Left ventricle myocardium inferior (tissue), 1 donor: ENCODE measurements at places on chromosomes 5 and 9.

GRCh38 chr5:150299571-150300327, 3.0 kb downstream of the ARSI start:
- no peak for DNase-seq
- H3K4me1 ChIP-seq = peaks cover 29% of the 10 kb centered on the region
- peaks cover 47% of the 10 kb centered on the region for H3K27me3 ChIP-seq

GRCh38 chr5:81994679-81995078, 22.9 kb downstream of the ATG10 start:
- no peaks in the 10 kb centered on the region for H3K4me1 ChIP-seq
- no peak for DNase-seq
- H3K4me3 ChIP-seq = no peak overlapping the region
- H3K27me3 ChIP-seq = no peaks in the 10 kb centered on the region
- H3K27ac ChIP-seq = no peak overlapping the region

GRCh38 chr9:137771580-137771979, 106.0 kb upstream of the CACNA1B start:
- H3K4me1 ChIP-seq = no peaks in the 10 kb centered on the region
- no peak overlapping the region for H3K4me3 ChIP-seq
- H3K27ac ChIP-seq = no peak overlapping the region
- no peak for DNase-seq
- H3K27me3 ChIP-seq = no peaks in the 10 kb centered on the region
- peaks cover 75% of the 10 kb centered on the region for H3K36me3 ChIP-seq

GRCh38 chr5:109006129-109006528, 258.4 kb downstream of the FER start:
- no peak overlapping the region for H3K4me3 ChIP-seq
- no peak for DNase-seq
- no peaks in the 10 kb centered on the region for H3K36me3 ChIP-seq
- H3K27ac ChIP-seq = no peak overlapping the region
- H3K27me3 ChIP-seq = no peaks in the 10 kb centered on the region
- no peaks in the 10 kb centered on the region for H3K4me1 ChIP-seq

- no peak overlapping the region for H3K4me3 ChIP-seq
- DNase-seq = no peak
- peaks cover 40% of the 10 kb centered on the region for H3K4me1 ChIP-seq
- no peaks in the 10 kb centered on the region for H3K27me3 ChIP-seq
- peaks cover 6% of the 10 kb centered on the region for H3K36me3 ChIP-seq
Observed at GRCh38 chr9:133377721-133378216, 1.6 kb downstream of the STKLD1 start.

DNA sequence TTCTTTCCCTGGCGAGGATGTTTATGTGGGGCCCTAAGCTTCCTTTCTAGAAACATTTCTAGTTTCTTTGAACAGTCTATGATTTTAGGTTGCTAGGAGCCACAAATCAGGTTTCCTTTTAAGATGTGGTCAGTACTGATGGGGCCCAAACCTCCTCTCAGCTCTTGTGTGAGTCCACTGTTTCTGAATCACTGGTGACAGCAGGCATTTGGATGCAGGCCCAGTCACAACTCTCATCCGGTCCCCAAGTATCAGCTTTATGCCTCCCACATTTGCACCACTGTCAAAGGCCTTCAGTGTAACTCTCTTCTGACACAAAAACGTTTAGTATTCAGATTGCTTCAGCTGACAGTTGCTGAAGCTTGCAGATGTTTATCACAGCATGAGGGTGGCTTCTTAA, 7.8 kb downstream of the DMRT2 start:
- H3K27ac ChIP-seq = no peak overlapping the region
- DNase-seq = no peak
- no peaks in the 10 kb centered on the region for H3K36me3 ChIP-seq
- no peak overlapping the region for H3K4me3 ChIP-seq

DNA sequence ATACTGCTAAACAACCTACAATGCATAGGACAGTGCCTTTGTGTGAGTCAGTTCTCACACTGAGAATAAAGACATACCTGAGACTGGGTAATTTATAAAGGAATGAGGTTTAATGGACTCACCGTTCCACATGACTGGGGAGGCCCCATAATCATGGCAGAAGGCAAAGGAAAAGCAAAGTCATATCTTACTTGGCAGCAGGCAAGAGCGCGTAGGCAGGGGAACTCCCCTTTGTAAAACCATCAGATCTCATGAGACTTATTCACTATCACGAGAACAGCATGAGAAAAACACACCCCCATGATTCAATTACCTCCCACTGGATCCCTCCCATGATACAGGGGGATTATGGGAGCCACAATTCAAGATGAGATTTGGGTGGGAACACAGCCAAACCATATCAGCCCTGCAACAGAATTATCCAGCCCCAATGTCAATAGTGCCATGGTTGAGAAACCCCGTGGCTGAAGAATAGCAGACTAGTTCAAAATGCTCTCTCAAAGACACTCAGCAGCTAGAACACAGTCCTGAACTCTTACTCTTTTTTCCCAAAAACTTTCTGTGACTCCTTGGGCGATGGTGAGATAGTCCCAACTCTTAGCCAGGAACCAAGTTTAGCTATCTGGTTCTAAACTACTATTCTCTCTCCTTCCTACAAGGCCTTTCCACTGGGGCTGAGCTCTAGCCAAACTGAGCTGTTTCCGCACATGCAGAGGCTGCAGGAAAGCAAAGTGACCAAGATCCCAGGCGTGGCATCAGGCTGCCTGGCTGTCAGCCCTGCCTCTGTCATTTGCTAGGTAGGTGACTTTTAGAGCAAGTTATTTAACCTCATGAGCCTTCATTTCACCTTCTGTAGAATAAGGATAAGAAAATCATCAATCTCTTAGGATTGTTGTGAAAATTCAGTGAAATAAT, 21.7 kb downstream of the FAT2 start:
- H3K27me3 ChIP-seq = no peaks in the 10 kb centered on the region
- no peaks in the 10 kb centered on the region for H3K36me3 ChIP-seq
- H3K27ac ChIP-seq = no peak overlapping the region
- H3K4me3 ChIP-seq = no peak overlapping the region
- H3K4me1 ChIP-seq = peaks cover 14% of the 10 kb centered on the region
- DNase-seq = no peak

DNA sequence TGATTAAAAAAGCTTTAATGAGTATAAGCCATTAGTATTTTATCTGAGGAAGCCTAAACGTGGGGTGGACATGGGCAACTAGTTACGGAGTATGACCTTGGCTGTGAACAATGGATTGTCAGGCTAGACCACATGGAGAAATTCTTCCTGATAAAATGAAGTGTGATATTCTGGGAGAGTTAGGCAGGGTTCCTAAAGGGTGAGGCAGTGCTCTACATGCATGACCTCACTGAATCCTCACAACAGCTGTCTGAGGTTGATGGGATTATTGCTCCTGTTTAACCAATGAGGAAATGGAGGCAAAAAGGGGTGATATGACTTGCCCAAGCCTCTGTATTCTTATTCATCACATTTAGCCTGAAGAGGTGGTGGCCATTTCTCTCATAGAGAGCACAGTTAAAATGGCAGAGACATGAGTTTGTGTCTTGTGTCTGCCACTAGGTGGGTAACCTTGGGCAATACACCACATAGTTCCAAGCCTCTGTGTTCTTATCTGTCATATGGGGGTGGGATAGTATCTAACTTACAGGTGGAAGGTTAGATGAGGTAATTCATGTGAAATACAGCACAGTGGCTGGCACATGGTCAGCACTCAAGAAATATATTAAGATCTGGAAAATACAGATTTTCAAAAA, 96.1 kb upstream of the NR3C1 start:
- DNase-seq = no peak
- H3K27ac ChIP-seq = peak overlapping the region; percentile 7
- no peaks in the 10 kb centered on the region for H3K27me3 ChIP-seq
- no peaks in the 10 kb centered on the region for H3K36me3 ChIP-seq
- peaks cover 50% of the 10 kb centered on the region for H3K4me1 ChIP-seq

DNA sequence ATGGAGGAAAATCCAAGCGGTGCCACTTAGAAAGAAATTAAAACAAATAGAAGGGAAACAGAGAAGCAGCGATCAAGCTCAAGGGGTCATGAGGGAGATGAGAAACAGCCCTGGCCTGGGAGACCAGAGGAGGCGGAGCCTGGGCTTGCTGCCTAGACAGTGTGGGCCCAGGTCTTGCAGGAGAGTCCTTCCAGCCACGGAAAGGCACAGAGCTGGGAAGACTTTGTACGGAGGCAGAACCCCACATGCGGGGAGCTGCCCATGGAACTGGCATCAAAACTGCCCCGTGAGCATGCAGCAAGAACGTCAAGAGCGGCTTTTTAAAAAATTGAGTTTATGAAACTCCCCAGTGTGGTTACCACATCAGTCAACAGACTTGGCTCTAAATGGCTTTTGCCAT, 119.4 kb downstream of the IRX1 start:
- no peaks in the 10 kb centered on the region for H3K4me1 ChIP-seq
- H3K27ac ChIP-seq = no peak overlapping the region
- peaks cover 17% of the 10 kb centered on the region for H3K27me3 ChIP-seq
- H3K4me3 ChIP-seq = no peak overlapping the region
- peak; percentile 20 for DNase-seq
